ENCODE measurements at places on chromosomes 12 and 14.

DNA sequence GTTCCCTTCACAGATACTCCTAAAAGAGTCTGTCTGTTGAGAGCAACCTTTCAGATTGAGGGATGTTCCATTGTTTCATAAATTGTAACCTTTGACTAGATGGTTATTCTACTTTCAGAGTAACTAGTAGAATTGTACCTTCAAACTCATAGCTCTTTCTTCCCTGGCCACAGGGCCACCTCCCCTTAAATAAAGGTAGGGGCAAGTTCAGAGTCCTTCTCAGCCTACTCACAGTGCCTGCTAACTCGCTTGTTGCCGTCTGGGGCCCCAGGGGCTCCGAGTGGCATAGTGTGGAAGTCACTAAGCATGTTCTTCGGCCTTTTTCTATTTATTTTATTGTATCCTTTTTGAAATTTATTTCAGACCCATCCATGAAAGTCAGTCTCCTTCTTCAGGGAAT, 250.4 kb downstream of the ALX1 start:
- H3K4me1 ChIP-seq, result no peaks in the 10 kb centered on the region
- no peak overlapping the region for H3K27ac ChIP-seq
- H3K4me3 ChIP-seq, result no peak overlapping the region
- DNase-seq, result no peak
- no peaks in the 10 kb centered on the region for H3K27me3 ChIP-seq

DNA sequence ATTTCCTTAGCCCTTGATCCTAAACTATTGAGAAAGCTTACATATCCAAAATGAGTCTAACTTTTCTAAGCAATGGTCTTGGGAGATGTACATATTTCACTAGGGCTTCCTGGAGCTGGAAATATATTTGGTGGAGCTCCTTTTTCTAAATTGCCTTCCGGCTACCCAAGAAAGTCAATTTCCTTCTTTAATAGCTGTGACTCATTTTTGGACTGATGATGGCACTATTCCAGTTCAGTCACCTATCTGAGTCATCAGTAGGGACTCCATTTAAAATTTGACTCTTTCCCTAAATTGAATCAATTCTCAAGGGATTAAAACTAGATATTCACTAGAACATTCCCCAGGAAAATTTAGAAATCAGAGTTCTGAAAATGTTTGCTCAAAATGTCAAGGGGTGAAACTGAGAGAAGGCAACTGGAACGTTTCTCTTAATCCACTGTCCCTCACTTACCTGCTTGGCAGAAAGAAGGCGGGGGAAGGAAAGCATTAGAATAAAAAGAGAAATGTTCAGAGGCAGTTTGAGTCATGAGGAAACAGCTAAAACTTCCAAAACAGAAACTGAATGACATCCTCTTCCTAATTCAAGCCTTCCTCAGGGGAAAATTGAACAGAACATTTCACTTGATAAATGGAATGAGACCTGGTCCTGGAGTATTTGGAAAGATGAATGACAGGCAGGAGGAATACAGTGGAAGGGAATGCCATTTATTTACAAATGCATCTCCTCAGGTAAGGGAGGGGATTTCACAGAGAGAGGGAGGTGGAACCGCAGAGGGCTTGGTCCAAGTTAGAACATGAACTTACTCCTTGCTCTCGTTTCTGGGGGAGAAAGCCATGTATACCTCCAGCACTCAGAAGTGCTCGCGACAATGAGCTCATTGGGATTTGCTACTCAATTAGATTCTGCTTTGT, 91.2 kb downstream of the RGS6 start:
- H3K4me1 ChIP-seq, result no peaks in the 10 kb centered on the region
- no peak overlapping the region for H3K4me3 ChIP-seq
- no peak overlapping the region for H3K27ac ChIP-seq
- no peak for DNase-seq

DNA sequence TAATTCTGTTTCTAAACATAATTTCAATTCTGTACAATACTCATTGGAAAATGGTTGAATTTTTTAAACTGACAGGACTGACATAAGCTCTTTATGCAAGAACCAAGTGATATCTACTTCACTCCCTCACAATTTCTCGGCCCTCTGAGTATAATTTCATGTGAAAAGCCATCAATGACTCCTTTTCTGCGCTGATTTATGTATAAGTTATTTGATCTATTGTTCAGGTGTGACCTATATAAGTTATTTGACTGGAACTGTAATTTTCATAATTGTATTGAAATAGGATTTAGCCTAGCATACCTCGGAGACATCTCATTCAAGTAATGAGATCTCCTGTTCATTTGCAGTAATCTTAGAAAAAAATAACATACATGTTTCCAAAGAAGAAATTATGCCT, 184.4 kb downstream of the SYT1 start:
- H3K36me3 ChIP-seq, result no peaks in the 10 kb centered on the region
- no peak for DNase-seq

DNA sequence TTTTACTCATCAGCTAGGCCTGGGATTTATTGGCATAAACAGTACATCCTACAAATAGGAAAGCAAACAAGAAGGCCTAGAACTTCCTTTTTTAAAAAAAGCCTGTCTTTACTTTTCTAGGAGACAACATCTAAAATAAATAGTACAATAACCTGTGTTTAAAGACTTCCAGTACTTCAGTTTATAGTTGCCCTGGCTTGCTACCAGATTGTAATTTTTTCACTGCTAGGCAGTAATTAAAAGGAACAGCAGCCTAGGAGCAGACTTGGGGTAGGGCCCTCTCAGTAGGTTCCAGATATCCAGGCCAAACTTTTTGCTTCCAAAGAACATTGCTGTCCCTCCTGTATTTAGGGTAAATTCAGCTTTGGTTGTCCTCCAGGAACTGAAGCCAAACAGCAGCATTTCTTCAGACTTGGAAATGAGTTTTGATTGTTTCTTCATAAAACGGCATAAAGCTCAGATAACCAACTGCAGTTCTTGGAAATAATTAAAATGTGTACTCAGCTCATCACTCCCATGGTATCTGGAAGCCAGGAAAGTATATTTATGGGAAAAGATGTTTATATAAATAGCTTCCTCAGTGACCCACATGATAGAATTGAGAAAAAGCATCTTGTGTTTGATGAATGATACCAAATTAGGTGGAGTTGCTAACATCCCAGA, 61.7 kb downstream of the PPP1R36 start:
- DNase-seq, result no peak
- H3K36me3 ChIP-seq, result no peaks in the 10 kb centered on the region
- H3K27me3 ChIP-seq, result no peaks in the 10 kb centered on the region
- no peak overlapping the region for H3K27ac ChIP-seq
- no peaks in the 10 kb centered on the region for H3K4me1 ChIP-seq
- no peak overlapping the region for H3K4me3 ChIP-seq

DNA sequence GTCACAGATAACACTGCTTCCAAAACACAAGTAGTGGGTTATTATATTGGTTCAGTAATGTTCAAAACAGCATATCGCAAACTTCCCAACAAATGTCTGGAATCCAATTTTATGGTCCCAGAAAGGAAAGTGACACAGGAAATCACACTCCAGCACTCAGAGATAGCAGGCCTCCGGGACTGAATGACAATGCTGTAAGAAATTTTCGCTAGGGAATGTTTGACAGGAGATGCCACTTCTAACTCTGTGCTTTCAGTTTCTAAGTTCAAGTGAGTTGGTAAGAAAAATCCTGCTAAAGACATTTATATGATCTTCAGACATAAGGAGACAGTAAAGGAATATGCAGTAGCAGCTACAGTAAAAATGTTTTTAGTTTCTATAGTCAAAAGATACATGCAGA, 93.2 kb downstream of the SLC2A13 start:
- no peaks in the 10 kb centered on the region for H3K27me3 ChIP-seq
- no peak overlapping the region for H3K4me3 ChIP-seq
- H3K4me1 ChIP-seq, result no peaks in the 10 kb centered on the region
- no peak overlapping the region for H3K27ac ChIP-seq
- DNase-seq, result no peak

- H3K36me3 ChIP-seq, result no peaks in the 10 kb centered on the region
- no peak overlapping the region for H3K27ac ChIP-seq
These were observed 394.6 kb downstream of the AEBP2 start for GRCh38 chr12:19833775-19834501.

Measured in naive thymus-derived CD4-positive, alpha-beta T cell (primary cell).